IPS-NIHi11 (cell line): ENCODE measurements at places on chromosomes 2 and 18.

DNA sequence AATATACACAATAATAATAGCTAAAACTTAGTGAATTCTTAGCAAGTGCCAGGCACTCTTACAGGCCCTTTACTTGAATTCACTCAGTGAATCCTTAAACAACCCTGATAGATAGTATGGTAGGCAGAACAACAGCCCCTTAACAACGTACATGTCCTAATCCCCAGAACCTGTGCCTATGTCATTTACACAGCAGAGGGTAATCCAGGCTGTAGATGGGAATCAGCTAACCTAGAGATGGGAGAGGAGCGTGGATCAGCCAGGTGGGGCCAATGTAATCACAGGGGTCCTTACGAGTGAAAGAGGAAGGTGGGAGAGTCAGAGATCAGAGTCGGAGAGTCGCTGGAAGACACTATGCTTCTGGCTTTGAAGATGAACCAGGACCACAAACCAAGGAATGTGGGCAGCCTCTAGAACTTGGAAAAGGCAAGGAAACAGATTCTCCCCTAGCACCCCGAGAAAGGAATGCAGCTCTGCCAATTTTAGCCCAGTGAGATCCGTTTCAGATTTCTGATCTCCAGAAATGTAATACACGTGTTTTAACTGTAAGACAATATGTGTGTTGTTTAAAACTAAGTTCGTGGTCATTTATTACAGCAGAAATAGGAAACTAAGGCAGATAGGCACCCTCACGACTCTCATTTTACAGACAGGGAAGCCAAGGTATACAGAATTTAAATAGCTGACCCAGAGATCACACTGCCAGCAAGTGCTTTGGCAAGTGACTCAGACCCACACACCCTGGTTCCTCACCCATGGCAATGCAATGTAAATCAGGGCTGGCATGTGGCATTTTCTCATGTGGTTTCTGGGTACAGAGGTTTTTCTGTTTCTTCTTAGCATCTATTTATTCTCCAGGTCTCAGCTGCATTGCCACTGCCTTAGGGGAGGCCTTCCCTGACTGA, 68.9 kb downstream of the DOCK10 start:
- no peak for DNase-seq

DNA sequence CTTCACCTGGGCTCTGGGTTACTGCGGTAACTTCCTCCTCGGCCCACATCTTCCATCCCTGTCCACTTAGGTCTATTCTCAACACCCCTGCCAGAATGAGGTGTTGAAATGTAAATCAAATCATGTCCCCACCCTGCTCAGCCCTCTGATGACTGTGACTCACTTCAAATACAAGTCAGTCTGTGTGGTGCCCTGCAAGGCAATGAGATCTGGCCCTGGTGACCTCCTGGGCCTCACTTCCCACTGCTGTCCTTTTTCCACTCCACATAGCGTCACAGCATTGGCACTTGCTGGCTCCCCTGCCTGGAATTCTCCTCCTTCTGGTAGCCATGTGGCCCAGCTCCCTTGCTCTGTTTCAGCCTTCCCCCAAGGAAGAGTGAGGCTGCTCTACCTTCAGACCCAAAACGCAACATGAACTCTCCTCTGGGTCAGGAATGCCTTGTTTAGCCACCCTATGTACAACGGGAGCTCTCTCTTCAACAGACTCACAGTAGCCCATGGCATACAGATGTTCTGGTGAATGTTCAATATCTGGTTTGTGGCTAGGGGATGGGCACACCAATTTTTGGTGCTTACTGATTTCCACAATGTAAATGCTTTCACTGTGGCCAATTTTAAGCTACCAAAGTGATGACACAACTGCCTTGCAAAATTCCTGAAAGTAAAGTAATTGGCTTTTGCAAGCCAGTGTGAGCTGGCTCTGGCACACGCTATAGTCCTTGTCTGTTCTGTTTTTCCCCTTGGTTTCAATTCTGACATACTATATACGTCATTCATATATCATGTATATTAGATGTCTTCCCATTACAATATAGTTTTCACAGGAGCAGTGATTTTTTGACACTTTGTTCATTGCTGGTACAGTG, 550.3 kb upstream of the HS6ST1 start:
- DNase-seq, result no peak

GRCh38 chr2:72147303-72147971, at the start of gene CYP26B1:
CYP26B1 (minus strand) TSS chr2:72147862; CDS start chr2:72147834, 28 bp downstream.
- peak; percentile 66 for DNase-seq

DNA sequence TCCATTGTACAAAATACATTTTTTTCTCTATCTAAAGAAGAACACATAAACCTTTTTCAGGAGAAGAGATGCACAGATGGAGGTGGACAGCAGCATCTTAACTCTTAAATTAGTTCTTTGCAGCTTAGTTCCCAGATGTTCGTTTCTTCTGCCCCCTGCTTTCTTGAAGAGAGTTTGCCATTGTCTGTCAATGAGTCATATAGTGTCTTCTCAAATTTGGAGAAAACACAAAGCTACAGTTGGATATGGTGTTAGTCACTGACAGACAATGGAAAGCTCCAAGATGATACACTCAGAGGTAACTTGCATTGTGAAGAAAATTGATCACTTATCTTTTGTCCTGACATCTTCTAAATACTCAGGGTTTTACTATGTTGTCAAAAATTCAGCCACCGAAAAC, 48.8 kb upstream of the TMEFF2 start:
- no peak for DNase-seq

GRCh38 chr2:70716951-70717350, 51.0 kb downstream of the ADD2 start:
- DNase-seq, result no peak

- DNase-seq, result peak; percentile 93
These were observed 25.2 kb downstream of the PSD4 start for GRCh38 chr2:113198790-113199612.

DNA sequence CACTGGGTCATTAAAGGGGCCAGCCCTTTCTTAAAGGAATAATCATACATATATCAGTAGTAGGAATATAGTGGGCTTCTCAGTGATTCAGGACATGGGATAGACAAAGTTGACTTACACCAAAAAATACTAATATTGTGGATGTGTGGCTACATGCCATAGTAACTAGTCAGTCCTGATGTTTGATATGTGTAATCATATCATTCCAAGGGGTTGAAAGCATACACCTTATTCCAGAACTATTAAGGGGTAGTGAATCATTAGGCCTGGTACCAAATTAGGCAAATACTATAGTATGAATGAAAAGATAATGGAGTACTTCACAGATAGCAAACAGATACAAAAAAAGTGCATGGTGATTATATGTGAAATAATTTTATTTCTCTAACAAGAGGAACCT, 814.9 kb upstream of the NRXN1 start:
- DNase-seq, result no peak

DNA sequence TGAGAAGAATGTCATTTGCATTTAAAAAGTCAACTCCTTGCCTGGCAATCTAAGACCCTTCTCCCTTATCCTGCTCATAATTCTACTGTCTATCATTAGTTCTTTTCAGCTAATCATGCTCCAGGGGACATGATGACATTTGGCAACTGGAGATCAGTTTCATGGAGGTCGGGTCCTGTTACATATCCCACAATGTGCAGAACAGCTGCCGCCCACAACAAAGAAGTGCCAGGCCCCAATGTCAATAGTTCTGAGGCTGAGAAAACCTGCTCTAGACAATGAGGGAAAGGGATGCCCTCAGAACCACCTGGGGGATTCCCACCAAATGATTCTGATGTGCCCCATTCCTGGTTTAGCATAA, 53.4 kb upstream of the IL1RL1 start:
- no peak for DNase-seq

DNA sequence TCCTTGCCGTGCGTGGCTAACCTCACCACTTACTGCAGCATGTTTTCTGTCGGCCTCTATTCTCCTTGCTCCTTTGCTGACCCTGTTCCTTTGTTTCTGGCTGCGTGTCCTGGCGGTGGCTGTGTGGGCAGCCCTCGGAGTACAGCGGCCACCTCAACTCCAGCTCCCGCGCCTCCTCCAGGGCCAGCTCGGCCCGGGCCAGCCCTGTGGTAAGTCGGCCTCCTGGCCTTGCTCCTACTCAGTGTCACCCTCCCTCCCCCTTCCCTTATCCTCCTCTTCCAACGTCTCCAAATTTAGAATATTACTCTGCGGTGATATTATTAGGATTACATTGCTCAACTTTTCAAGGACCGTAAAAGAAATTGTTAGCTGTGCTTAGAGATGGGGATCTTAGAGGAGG, 59.5 kb upstream of the RBM44 start:
- peak; percentile 39 for DNase-seq
